ENCODE measurements at places on chromosomes 6 and 20. TPM values are rescaled to one million over a fixed set of nuclear protein-coding genes. Genes with fewer than 3 reads are reported as not detected.
A peak's percentile ranks its signal among the peaks of the same experiment; 100 is the strongest.

The RHAG gene
- total RNA-seq, result not detected

The ZNF165 gene
- total RNA-seq, result 5.3 TPM

The SLC52A3 gene
- total RNA-seq, result 2.1 TPM

The GPLD1 gene
- 0.03 TPM for total RNA-seq

The CEP250 gene
- total RNA-seq, result 30.6 TPM

The WFDC12 gene
- total RNA-seq, result 0.18 TPM

The PPP1R14C gene
- 32.5 TPM for total RNA-seq

The PLCG1 gene
- total RNA-seq, result 53.5 TPM

The ZFAND3 gene
- 22.8 TPM for total RNA-seq

The LAMA2 gene
- total RNA-seq, result 0.92 TPM

The KCNQ2 gene
- total RNA-seq, result not detected

DNA sequence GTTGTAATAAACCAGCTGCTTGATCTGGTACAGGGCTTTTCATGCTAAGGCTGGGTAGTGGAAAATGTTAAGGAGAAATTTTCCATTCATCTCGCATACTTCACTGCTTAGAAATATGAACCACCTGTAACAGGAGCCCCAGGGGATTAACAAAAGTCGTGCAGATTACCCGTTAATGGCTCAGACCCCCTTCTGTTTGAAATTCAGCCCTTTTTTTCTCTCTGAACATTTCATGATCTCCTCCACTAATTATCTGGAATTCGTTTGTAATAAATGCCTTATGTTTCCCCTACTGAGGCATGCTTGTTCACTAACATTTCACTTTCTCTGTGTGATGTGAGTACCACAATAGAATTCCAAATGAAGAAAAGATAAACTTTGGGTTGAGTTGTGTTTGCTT is 336.4 kb upstream of the HSF2 start:
- DNase-seq, result no peak

GRCh38 chr6:119874381-119874780 is 524.8 kb upstream of the MAN1A1 start:
- no peak for DNase-seq

DNA sequence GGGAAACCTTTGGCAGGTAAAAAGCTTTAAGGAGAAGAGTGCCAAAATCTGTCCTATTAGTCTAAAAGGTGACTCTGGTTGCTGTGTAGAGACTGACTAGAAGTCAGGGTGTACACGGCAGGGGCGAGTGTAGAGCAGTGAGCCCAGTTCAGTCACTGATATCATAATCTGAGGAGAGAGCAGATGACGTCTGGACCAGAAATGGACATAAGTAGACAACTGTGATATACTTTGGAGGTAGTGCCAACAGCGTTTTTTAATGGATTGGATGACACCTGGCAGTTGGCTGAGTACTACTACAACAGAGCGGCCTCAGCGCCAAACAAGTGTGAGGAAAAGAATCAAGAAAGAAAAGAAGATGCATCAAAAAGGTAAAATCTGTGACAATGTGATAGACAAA is 76.0 kb downstream of the MAP7 start:
- DNase-seq, result no peak

GRCh38 chr20:40715491-40715890 is 26.5 kb upstream of the MAFB start:
- DNase-seq, result no peak

DNA sequence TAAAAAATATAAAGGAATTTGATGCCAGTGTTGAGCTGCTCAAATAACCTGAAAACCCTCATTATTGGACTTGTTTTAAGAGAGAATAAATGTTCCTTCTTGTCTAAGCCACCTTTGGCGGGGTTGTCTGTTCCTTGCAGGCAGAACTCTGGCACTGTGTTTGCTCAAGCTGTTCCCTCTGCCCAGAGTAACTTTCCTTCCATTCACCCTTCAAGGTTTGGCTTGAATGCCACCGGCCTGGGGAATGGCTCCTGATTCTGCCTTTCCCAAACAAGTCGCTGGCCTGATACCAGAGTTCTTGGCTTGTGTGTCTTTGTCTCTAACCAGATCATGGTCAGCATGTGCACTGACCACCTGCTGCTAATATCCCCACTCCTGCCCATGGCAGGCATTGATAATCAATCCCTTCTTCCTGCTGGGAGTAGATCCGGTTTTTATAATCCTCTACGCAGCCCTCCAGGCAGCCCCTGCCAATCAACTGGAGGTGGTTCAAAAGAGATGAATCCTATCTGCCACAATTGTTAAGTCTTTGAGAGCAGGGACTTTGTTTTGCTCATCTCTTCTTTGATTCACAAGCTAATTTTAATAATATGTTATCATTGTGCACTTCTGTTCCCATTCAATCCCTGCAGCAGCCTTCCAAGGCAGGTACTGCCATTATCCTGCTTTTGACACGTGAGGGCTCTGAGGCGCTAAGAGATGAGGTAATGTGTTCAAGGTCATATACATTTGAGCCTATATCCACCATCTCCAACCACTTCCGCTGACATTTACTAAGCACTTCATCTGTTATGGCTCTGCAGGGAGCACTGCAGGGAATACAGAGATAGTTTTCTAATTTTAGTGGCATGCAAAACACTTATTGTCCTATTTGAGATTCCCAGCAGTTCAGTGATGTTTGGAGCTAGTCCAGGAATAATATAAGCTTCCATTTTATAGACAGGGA is 3.1 kb upstream of the CCM2L start:
- DNase-seq, result no peak

DNA sequence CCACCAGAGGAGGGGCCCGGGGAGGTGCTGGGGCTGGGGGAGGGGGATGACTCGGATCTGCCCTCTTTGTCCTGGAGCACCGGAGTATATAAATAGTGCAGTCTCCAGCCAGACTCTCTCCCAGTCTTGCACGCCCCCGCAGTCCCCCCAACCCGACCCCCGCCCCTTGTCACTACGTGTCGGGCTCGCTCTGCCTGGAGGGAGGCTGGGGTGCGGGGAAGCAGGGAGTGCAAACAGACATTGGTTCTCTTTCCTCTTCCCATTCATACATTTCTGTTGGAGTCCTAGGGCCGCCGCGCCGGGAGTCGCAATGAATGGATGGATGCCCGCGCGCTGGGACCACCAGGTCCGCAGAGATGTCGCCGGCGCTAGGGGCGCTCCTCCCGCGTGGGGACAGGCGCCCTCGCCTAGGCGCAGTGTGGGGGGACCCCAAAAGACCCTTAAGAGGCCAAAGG is 179.3 kb downstream of the TBXT start:
- no peak for DNase-seq

DNA sequence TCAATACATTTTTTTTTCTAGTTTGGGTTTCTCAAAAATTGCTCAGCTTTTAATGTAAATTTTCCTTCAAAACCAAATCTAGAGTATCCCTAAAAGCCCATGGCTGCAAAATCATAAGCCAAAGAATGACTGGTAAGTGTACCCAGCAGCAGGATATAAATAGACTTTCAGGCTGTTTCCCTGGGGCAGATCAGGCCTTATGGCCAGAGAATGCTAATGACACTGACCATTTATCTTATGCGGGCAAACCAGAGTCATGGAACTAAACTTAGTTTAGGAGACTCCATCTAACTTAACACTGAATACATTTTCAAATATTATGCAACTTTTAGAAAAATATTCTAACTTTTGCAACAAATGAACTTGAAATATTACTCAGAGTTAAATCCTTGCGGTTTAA is 7.4 kb downstream of the OSER1 start:
- DNase-seq, result no peak

- DNase-seq, result no peak
Measured at GRCh38 chr6:168708984-168709383, 268.0 kb downstream of the SMOC2 start.

DNA sequence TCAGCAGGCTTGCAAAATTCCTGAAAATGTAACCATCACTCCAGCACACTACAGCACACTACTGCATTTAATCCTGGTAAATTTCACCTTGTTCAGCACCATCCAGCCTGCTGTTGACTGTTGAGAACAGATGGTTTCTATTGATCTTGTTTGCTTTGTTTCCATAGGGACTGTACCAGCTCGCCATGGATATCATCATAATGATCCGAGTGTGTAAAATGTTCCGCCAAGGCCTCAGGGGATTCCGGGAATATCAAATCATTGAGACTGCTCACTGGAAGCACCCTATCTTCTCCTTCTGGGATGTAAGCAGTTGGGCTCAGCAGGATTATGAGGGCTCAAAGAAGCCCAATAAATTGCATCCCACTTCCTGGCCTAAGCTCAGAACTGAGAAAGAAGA is 4.1 kb downstream of the CNBD2 start:
- DNase-seq, result no peak

- no peak for DNase-seq
Measured at GRCh38 chr6:163834226-163834970, 419.9 kb downstream of the QKI start.

DNA sequence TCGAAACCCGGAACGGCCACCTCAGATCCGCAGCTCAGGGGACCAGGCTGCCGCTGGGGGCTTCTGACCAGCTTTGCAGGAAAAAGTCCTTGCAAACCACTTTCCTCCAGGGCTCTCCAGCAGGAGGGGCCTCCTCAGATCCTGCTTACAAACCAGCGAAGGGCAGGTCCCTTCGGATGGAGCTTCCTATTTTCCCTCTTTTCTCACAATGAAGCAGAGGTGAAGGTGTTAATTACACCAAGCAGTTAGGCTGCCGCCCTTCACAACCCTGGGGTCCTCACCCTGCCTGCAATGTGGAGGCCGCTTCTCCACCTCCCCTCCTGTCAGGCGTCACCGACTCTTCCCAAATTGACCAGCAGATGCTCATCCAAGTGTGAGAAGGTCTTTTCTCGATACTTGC is 5.7 kb downstream of the ARHGAP40 start:
- DNase-seq, result no peak

DNA sequence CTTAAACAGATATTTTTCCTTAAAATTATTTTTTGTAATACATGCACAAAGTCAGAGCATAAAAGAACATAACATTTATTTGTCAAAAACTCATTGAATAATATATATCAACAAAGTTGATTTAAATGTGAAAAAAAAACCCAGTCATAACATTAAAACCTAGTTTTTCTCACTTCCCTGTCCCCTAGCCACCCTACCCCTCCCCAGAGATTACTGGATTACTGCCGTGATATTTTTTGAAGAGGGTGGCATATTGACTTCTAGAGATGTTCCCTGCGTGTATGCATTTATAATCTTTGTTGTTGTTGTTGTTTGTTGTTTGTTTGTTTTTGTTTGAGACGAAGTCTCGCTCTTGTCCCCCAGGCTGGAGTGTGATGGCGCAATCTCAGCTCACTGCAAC is 52.4 kb upstream of the ARMC2 start:
- no peak for DNase-seq

GRCh38 chr20:24880356-24880755 is 68.7 kb upstream of the CST7 start:
- no peak for DNase-seq

DNA sequence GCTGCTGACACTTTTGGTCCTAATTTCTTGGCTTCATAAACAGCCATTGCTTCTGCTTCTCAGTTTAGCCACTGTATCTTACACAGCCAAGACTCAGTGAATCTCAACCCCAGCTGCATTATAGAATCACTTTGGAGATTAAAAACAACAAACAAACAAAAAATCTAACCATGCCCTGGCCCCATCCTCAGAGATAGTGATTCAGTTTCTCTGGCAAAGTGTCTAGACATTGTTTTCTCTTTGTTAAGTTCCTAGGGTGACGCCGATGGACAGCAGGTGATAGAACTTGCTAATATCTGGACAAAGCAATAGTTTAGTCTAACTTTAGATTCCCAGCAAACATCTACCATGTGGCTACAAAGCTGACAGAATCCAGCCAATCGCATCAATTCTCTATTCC is 2.9 kb downstream of the ADGRF5 start:
- DNase-seq, result no peak

GRCh38 chr6:167013067-167013466 is 13.9 kb downstream of the CEP43 start:
- no peak for DNase-seq

DNA sequence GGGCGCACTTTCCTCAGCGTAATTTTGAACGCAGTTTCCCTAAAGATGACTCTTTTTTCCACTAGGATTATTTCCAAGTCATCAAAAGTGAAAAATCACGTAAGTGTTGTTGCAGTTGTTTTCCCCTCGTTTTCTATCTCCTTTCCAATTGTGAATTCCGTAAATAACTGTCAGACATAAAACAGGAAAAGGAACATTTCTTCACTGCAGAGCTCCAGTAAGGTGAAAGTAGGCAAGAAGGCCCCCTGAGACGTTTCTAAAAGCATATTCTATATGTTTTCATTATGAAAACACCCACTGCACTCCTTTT is 17.8 kb downstream of the HIVEP2 start:
- no peak for DNase-seq

DNA sequence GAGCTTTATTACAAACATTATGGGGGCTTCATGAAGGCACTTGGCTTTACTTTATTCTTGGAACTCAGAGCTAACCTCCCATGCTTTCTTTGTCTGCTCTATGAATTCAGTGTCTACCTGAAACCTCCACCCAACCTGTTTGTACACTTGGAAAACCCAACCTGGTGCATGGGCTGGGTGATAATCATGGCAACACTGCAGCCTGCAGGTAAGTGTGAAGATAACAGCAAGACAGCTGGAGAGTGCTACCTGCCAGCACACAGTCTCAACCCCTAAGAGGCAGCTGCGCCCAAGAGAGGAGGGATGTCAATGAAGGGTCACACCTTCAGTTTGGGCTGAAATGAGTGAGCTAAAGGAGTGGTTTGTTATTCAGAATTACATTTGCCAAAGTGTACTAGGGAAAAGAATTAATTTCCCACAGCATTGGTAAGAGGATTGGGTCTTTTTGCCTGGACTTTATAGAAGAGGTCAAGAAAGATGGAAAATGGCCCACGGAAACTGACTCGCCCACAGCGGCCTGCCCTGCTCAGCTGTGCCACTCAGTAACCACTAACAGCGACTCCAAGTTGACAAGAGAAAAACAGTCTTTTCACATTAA is 24.4 kb downstream of the FOXQ1 start:
- peak; percentile 69 for DNase-seq

DNA sequence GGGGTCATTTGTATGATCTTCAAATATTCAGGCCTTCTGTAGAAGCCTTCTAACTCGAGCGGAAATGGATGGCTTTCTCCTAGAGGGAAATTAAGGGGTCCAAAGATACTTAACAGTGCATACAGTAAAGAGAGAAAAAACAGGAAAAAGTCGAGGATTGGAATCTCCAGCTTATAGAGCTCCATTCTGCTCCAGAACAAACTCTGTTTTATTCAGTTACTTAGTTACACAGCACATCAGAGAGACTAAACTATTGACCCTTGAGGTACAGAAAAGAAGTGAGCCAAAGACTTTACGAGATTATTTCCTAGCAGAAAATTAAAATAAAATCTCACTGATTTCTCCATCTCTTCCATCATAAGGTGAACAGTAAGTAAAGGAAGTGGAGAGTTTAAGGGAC is 43.8 kb upstream of the DSE start:
- no peak for DNase-seq

Data from foreskin keratinocyte (primary cell).